ENCODE measurements at places on chromosomes 4 and X. TPM values are rescaled to one million over a fixed set of nuclear protein-coding genes. Genes with fewer than 3 reads are reported as not detected.

- no peak for DNase-seq
These were observed 697.0 kb upstream of the INTU start for GRCh38 chr4:126935801-126936200.

GRCh38 chrX:85244450-85245211 lies 840 bp downstream of the ZNF711 start:
- DNase-seq = no peak

DNA sequence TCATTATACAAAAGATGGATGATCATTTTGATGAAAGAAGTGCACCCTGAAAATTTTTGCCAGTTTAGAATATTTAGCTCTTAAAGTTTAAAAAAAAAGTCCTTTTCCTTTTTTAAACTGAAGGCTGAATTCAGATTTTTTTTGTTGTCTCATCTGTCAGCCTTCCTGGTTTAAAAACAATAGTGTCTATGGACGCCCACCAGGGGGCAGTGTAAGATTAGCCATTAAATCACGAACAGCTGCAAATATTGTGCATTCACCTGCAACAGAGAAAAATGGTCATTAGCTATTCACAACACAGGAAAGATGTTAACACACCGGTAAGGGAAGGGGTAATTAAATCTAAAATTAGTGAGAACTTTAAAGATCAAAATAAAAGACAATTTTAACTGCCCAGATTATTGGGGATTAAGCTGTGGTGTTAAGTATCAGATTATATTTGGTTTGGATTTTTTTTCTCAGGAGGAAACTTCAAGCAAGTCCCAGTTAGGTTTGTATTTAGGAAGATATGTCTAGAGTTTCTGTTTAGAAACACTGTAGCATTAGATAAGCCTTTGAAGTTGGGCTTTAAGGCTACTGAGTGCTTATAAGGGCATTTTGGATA lies 4.4 kb upstream of the CXorf38 start:
- no peak for DNase-seq

DNA sequence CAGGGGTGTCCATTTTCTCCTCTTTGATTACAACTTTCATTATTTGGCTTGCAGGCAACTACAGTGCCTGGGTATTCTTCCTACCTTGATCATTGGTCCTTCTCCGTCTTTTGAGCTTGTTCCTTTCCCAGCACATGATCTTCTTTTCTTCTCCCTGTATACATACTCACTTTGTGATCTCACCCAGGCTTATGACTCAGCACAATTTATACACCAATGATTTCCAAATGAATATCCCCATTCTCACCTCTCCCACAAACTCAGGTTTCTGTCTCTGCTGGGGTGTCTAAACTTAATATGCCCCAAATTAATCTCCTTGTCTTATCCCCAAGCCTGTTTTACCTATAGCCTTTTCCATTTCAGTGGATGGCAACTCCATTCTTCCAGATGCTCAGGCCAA lies 19.5 kb upstream of the C4orf54 start:
- DNase-seq = no peak

DNA sequence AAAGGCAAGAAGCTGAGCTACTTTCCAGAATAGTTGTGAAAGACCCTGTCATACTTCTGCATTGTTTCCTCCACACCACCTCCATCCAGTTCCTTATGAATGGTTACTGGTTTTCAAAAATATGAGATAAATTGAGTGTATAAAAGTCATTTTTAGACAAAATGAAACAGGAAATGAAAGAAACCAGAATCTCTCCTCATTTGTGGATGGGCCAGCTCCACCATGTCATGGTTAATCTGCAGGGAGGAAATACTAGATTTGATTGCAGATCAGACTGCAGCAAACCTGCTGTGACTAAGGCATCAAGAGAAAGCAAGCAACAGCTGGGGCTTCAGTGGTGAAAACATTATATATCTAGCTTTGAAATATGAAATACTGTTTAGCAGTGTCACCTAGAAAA lies 23.8 kb downstream of the F9 start:
- no peak for DNase-seq

DNA sequence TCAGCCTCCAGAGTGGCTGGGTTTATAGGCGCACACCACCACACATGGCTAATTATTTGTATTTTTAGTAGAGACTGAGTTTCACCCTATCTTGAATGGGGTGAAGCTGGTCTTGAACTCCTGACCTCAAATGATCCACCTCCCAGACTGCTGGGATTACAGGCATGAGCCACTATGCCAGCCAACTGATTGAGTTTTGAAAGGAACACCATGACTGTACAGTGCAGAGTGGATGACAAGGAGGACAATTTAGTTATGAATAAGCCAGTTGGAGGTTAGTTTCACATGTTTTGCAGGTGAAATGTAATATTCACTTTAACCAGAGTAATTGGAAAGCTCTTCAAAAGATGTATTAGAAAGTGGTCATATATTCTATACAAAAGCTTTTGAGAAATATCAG lies 60.8 kb downstream of the PCDH18 start:
- DNase-seq = no peak

DNA sequence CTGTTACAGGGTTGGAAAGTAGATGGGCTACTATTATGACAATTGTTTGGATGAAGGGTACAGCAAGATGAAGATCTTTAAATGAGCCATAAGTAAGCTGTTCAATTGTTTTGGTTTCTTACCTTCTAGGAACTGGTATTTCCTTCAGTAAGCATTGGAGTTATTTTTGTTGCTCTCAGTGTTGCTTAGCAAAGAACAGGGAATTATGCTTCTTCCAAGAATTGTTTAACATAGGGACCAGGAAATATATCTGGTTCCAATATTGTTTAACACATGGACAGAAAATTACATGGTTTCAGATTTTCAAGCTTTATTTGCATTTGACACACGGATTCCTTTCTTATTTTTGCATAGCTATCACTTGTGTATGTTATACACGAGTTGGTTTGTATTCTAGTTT lies 1999.0 kb downstream of the ARAP2 start:
- DNase-seq = no peak

Gene CENPVL1
- polyA plus RNA-seq = not detected

Gene GATA1
- not detected for polyA plus RNA-seq

Gene MAOA
- 0.37 TPM for polyA plus RNA-seq

Measured in AG04450 (cell line).